ENCODE measurements at places on chromosomes 11 and 22.

- H3K27me3 ChIP-seq = no peaks in the 10 kb centered on the region
- H3K27ac ChIP-seq = no peak overlapping the region
- no peak overlapping the region for H3K4me3 ChIP-seq
These were observed 1461.6 kb downstream of the BRD1 start for GRCh38 chr22:48366056-48366455.

DNA sequence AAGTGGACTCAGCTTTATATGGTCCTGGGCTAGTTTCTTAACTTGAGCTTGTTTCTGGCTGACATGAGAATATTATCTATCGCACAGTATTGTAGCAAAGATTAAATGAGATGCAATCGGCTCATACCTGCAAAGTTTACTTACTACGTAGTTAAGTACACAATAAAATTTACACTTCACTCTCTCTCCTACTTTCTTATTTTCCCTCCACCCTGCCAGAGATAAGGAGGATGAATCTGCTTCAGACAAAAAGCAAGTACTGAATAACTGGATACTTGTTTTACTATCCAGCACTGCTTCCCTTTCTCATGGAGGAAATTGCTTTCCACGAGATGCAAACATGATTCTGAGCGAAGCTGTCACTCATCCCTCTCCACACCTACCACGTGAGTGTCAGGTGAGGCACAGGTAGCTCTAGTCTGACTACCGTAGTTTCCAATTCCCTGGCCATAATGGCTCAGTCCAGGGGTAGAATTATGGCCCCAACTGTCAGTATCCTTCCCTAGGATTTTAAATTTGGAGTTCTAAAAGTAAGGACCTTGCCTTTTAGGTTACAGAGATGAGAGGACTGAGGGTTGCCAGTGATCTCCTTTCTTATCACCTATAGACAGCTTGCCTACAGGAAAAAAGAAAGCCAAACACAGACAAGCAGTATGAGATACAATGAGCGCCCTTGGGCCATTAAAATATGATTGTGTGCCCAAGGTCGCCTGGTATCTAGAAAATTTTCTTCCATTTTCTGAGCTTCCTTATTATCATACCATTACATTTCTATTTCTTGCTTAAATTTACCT lies 39.8 kb downstream of the GAB2 start:
- H3K27ac ChIP-seq = no peak overlapping the region
- H3K4me3 ChIP-seq = no peak overlapping the region
- H3K27me3 ChIP-seq = no peaks in the 10 kb centered on the region
- H3K4me1 ChIP-seq = peaks cover 17% of the 10 kb centered on the region

- no peak overlapping the region for H3K4me3 ChIP-seq
- H3K27me3 ChIP-seq = no peaks in the 10 kb centered on the region
- H3K4me1 ChIP-seq = no peaks in the 10 kb centered on the region
- no peak overlapping the region for H3K27ac ChIP-seq
- DNase-seq = peak; percentile 94
These were observed 146.5 kb upstream of the RAG2 start for GRCh38 chr11:36744375-36745168.

DNA sequence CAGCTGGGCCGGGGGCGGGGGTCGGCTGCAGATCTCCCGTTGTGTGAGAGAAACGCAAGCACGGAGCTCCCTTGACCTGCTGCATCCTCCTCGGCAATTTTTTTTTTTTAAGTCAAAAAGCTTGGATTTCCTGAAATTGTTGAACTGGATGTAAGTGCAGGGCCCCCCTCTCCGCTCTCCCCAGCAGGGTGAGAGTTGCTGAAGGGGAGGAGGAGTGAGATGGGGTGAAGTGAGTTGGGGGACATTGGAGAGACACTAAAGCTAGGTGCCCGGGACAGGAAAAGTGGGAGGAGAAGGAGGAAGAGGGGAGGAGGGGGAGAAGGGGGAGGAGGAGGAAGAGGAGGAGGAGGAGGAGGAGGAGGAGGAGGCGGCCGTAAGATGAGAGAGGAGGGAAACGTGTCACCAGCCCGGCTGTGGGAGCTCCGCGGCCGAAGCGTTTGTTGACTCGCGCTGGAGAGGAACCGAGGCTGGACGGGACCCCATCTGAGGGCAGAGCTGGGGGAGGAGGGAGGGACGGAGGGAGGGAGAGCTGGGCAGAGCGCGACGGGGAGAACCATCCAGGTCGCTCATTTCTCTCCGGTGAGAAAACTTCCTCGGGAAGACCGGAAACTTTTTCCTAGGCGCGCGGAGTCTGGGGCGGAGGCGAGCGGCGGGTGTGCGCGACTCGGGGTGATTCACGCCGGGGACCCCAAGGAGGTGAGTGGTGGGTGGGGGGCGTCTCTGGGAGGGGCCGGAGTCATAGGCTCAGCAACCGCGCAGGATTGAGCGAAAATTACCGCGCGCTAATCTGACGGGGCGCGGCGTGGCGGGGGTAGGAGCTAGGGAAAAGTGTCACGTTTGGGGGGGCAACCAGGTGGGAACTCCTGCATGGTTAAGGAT lies 80.2 kb downstream of the PRR5L start:
- H3K4me3 ChIP-seq = peak overlapping the region; percentile 61
- peak; percentile 66 for DNase-seq
- H3K36me3 ChIP-seq = no peaks in the 10 kb centered on the region
- H3K27me3 ChIP-seq = no peaks in the 10 kb centered on the region

GRCh38 chr11:92057849-92058442 lies 166.7 kb upstream of the FAT3 start:
- H3K27ac ChIP-seq = no peak overlapping the region
- no peaks in the 10 kb centered on the region for H3K27me3 ChIP-seq
- H3K4me3 ChIP-seq = no peak overlapping the region
- H3K4me1 ChIP-seq = no peaks in the 10 kb centered on the region

- H3K4me3 ChIP-seq = no peak overlapping the region
- H3K4me1 ChIP-seq = no peaks in the 10 kb centered on the region
- no peak for DNase-seq
- H3K36me3 ChIP-seq = no peaks in the 10 kb centered on the region
- no peak overlapping the region for H3K27ac ChIP-seq
These were observed 4.0 kb upstream of the INS start for GRCh38 chr11:2164861-2165555.

- H3K36me3 ChIP-seq = no peaks in the 10 kb centered on the region
- no peaks in the 10 kb centered on the region for H3K27me3 ChIP-seq
These were observed at the start of gene CASP1 for GRCh38 chr11:105034813-105035620. TSS of gene CASP1 (minus strand) at chr11:105035144. CDS start at chr11:105035113, 31 bp downstream.

DNA sequence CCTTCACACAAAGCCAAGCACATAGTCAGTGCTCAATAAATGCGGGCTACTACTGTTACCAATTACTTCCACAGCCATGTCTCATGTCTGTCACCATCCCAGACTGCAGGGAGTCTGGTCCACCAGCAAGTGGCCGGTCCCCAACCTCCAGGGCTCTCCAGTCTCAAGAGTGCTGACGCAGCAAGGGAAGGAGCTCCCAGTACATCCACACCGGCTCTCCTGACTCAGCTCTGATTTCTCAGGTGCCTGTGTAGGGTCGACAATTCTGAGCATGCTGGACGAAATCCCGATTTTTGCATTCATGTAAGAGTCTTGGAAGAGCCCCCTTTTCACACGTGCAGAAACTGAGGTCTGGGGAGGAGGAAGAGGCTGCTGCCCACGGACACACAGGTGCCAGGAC lies 10.3 kb upstream of the NEFH start:
- no peaks in the 10 kb centered on the region for H3K27me3 ChIP-seq
- H3K4me1 ChIP-seq = no peaks in the 10 kb centered on the region
- no peak overlapping the region for H3K27ac ChIP-seq
- H3K4me3 ChIP-seq = no peak overlapping the region
- DNase-seq = no peak

DNA sequence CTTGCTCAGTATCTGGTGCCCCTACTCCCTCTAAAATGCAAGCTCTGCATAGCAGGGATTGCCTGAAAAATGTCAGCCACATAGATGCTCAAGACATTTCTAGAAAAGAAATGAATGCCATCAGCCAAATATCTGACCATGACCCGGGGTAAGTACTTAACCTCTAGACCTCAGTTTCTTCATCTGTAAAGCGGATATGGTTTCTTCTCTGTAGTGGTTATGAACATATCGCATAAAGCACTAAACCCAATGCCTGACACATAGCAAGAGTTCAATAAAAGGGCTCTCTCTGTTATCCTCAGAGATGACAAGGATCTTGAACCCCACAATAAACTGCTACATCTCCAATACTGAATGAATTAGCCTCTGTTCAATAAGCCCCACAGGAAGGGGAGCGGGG lies 122.6 kb downstream of the ABTB2 start:
- no peak overlapping the region for H3K4me3 ChIP-seq
- no peak for DNase-seq
- no peaks in the 10 kb centered on the region for H3K36me3 ChIP-seq
- no peaks in the 10 kb centered on the region for H3K27me3 ChIP-seq

- no peaks in the 10 kb centered on the region for H3K36me3 ChIP-seq
- H3K27ac ChIP-seq = no peak overlapping the region
- H3K27me3 ChIP-seq = no peaks in the 10 kb centered on the region
- no peak for DNase-seq
- peaks cover 7% of the 10 kb centered on the region for H3K4me1 ChIP-seq
- H3K4me3 ChIP-seq = no peak overlapping the region
These were observed 29.6 kb upstream of the FJX1 start for GRCh38 chr11:35588627-35589026.

- no peaks in the 10 kb centered on the region for H3K36me3 ChIP-seq
- H3K27ac ChIP-seq = no peak overlapping the region
- no peaks in the 10 kb centered on the region for H3K4me1 ChIP-seq
- no peak overlapping the region for H3K4me3 ChIP-seq
- DNase-seq = no peak
These were observed 3.8 kb downstream of the MAPK8IP2 start for GRCh38 chr22:50604256-50605001.

DNA sequence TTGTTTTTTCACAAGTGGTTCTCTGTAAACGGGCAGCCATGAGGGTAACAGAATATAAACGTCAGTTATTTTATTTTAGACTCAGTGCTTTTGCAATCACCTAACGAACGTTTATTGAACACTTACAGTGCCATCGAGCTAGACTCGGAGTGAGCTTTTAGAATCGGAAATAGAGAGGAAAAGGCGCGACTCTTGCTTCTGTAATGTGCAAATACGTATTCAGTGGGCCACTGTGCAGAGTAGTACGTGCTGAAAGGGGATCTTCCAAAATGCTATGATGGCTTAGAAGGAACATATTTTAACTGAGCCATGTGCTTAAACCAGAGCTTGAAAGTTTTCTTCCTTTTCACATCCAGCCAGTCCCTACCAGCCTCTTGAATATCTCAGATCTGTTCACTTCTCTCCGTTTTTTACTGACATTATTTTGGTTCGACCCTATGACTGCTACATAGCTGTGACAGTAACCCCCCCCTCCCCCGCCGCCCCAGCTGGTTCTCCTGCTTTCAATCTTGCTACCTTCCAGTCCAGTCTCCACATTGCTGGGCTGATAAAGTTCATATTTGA lies 468 bp downstream of the DDIAS start:
- DNase-seq = no peak
- no peaks in the 10 kb centered on the region for H3K4me1 ChIP-seq
- no peaks in the 10 kb centered on the region for H3K27me3 ChIP-seq
- H3K36me3 ChIP-seq = no peaks in the 10 kb centered on the region
- H3K4me3 ChIP-seq = no peak overlapping the region

Measured in aorta (tissue), 5 donors.